ENCODE measurements at places on chromosomes 5 and 9.

GRCh38 chr5:153601377-153601776 lies 110.9 kb downstream of the GRIA1 start:
- DNase-seq: no peak

- no peak for DNase-seq
Observed at GRCh38 chr9:7967851-7968250, 168.3 kb upstream of the DMAC1 start.

GRCh38 chr9:130766927-130767307 lies 68.1 kb upstream of the ABL1 start:
- no peak for DNase-seq

DNA sequence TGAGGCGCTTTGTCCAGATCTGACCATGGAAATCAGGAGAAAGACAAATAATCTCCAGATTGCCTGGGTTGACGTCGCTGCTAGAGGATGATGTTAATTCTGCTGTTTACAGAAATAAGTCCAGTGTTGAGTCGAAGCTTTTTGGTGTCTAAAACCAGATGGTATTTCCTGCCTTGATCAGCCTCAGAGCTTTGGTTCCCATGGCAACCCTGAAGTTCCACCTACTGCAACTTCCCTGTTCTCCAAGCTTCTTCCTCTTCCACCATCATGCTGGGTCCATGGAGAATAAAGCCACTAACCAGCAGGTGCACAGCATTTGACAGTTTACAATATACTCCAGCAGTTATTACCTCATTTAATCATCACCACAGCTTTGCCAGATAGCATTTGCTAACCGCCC lies 18.0 kb upstream of the GABBR2 start:
- DNase-seq: no peak

DNA sequence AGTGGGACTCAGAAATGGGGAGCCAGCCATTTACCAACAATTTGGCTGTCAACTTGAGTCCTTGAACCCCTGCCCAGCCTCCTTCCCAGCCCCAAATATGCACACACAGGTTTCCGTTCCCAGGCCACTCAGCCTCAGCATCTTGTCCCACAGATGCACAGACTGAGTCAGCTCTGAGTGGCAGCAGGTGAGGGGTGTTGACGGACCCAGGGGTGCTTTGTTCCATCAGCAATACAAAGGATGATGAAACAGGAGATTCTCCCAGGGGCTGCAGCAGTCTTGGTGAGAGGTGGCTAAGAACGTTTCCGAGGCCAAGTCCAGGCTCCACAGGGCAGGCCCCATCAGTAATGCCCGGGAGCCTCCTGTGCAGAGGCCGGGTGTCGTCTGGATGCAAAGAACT lies 4.9 kb upstream of the OLFM1 start:
- no peak for DNase-seq

DNA sequence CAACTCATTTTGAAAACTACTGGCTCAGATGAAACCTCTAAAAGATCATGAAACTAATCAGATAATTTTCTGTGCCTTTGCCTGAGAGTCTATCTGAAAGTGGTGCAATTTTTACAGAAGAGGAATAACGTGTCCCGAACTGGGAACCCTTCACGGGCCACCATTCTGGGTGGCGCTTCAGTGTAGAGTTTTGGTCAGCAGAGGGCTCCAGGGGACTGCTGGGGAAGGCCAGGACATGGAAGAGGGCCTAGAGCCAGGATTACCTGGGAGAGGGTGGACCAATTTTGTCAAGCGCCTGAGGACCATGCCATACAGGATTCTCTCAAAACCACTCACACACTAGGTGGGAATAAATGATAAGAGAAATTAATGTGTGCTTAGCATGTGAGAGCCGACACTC lies 49.7 kb upstream of the PLEKHG4B start:
- no peak for DNase-seq

GRCh38 chr5:93395010-93395409 lies 186.0 kb downstream of the NR2F1-AS1 start:
- DNase-seq: no peak

GRCh38 chr5:75044406-75044805 lies 8.0 kb downstream of the GCNT4 start:
- DNase-seq: no peak

- DNase-seq: no peak
Observed at GRCh38 chr5:96745844-96746531, 61.8 kb downstream of the ERAP1 start.

DNA sequence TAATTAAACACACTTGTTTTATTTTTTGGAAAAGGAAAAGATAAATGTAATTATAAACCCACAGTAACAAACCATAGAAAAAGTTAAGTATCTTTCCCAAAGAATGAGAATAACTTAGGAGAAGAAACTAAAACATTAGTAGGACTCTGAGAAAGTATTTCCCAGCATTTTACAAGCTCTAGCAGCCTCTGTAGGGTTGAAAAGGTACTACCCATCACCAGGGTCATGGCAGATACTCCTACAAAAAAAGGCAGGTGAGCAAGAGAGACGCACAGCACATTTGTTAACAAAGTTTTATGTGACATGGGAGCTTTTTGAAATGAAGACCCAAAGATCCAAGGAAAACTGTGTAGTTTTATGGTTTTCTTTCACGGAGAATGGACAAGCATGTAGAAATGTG lies 77.7 kb upstream of the FAM169A start:
- no peak for DNase-seq

- DNase-seq: no peak
Observed at GRCh38 chr9:112890106-112891081, at the start of gene SLC46A2. Gene SLC46A2, minus strand, starts transcription at chr9:112890876. Its CDS starts 195 bp downstream, at chr9:112890681.

GRCh38 chr9:136985853-136986252 lies 3.1 kb downstream of the LCNL1 start:
- no peak for DNase-seq

DNA sequence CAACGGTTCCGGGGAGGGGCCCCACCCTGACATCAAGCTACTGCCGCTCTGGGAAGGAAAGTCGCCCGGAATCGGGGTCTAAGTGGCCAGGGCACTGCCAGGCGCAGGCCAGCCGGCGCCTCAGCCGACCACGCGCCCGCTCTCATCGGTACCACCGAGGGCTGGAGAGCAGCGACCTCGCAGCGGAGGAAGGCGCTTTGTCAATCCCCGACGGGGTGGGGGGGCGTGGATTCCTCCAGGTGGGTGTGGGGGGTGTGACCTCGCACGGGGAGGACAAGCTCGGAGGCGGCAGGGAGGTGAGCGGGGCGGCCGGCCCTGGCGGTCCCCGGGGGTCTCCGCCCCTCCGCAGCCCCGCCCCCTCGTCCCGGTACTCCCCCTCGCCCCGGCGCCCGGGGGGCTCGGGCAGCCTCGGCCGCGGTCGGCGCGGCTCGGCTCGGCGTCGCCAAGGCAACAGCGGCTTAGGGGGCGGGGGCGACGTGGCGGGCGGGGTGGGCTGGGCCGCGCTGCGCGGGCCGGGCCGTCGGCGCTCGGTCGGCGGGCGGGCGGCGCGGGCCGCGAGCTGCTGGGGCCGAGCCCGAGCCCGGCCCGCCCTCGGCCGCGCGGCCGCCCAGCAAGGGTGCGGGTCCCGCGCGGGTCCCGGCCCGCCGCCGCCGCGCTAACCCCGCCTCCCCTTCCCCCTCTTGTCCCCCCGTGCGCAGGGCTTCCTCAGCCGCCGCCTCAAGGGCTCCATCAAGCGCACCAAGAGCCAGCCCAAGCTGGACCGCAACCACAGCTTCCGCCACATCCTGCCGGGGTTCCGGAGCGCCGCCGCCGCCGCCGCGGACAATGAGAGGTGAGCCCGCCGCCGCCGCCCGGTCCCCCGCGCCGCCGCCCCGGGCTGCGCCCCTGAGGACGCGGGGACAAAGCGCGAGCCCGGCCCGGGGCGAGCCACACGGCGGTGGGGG lies 47.5 kb downstream of the DAB2IP start:
- DNase-seq: no peak

DNA sequence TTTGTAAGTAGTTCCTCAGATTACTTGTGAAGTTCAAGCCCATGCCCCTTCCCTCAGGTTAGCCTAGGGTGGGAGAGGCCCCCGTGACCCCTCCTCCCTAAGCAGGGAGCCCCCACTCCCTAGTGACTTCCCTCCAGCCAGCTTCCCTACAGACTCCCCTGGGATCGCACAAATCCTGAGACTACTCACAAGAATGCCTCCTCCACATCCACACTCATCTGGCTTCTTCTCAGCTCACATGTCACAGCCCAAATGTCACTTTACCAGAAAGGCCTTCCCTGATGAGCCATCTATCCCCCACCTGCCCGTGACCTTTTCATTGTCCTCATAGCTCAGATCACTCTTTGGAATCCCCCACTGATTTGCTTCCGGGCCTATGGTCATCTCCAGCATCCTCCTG lies 96.7 kb upstream of the ARAP3 start:
- no peak for DNase-seq

GRCh38 chr9:116286297-116286696 lies 132.7 kb downstream of the PAPPA start:
- DNase-seq: no peak

Measured in GM04503 (cell line).